NCI-H1092 (cell line): ENCODE measurements at places on chromosomes 3 and 15.

DNA sequence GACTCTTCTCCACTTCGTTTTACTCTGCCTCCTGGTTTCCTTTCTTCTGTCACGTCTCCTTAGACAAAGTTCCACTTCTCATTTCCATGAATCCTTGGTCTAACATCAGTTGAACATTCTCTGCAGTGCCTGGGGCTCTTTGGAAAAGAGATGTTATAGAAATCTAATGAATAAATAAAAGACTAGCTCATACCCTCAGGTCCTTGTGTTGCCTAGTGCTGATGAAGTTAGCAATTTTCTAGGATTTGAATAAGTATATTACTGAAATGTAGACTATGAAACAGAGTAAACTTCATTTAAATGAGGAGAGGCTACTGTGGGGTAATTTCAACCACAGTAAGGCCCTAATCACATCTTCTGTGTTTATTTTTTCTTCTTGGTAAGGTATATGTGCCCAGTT, 146.9 kb upstream of the CADPS start:
- DNase-seq = no peak

GRCh38 chr15:94253742-94254141, 22.4 kb downstream of the MCTP2 start:
- DNase-seq = no peak

GRCh38 chr3:38853011-38853410, 37.0 kb upstream of the SCN10A start:
- no peak for DNase-seq

GRCh38 chr15:64622410-64623260, 152.8 kb downstream of the RBPMS2 start:
- DNase-seq = no peak

- DNase-seq = no peak
Observed at GRCh38 chr3:164620423-164620822, 457.9 kb downstream of the SI start.

DNA sequence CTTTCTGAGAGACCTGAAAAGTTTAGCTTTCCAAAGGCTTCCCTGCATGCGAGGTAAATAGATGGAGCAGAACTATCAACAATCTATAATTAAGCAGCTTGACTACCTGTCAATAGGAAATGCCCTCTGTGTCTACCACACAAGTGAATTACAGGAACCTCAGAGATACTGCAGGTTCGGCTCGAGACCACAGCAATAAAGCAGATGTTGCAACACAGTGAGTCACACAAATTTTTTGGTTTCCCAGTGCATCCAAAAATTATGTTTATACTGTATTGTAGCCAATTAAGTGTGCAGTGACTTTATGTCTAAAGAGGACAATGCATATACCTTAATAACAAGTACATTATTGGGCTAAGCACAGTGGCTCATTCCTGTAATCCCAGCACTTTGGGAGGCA, 252.0 kb downstream of the UBE2E2 start:
- no peak for DNase-seq

DNA sequence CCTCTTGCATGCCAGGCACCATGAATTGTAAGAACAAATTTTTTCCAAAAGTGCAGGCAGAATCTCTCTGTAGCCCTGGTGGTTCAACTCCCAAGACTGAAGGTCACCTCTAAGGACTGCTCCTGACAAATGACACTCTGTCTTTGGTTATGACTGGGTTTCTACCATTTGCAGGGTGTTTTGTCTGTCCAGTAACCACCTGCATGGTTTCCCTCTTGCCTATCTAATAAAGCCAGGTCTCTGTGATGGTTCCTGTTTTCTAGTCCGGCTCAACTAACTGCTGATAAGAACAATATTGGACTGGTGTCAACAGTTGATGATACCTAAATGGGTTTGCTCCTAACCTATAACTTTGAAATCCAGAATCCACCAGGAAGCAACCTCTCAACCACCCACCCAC, 43.7 kb downstream of the ATP8B4 start:
- DNase-seq = no peak

GRCh38 chr15:49492830-49493229, 69.8 kb downstream of the FGF7 start:
- no peak for DNase-seq

DNA sequence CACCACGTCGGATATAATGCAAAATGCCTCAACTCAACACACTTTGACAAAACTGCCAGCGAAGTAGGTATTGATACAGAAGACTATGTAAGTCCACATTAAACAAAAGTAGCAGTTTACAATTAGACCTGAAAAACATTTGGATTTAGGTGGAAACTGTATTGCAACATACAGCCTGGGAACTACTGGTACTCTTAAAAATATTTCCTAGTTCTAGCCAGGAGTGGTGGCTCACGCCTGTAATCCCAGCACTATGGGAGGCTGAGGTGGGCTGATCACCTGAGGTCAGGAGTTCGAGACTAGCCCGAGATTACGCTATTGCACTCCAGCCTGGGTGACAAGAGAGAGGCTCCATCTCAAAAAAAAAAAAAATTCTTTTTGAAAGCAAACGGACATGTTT, 246.2 kb downstream of the ZBTB20 start:
- no peak for DNase-seq

GRCh38 chr3:190577225-190577624, 63.3 kb downstream of the IL1RAP start:
- no peak for DNase-seq

DNA sequence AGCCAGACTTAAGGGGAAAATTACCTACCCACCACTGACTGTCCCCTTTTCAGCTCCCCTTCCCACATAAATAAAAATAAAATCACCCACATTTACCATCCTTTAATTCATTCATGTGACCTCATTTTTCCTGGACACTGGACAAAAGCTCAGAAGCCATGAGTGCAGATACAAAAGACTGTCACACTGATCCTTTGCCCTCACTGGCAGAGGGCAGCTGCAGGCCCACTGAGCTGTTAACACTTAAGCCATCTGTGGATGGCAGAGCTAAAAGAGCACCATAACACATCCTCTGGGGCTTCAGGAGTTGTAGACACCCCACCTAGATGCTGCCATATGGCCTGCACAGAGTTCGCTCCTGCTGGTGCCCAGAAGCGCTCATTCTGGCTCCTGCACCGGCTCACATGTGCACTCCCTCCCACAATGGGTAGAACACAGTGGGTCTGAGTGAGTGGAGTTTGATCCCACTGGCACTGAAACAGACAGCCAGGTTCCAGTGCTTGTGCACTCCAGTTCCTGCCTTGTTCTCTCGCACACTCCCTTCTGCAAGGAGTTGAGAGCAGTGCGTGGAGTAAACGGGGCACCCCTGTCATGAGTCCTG, 38.8 kb downstream of the EDC3 start:
- no peak for DNase-seq

- DNase-seq = no peak
Observed at GRCh38 chr3:5277612-5278236, 90.2 kb downstream of the EDEM1 start.

- no peak for DNase-seq
Observed at GRCh38 chr3:185270956-185271332, 17.1 kb upstream of the EHHADH start.

GRCh38 chr3:50169232-50169832, 14.2 kb downstream of the SEMA3F start:
- no peak for DNase-seq

DNA sequence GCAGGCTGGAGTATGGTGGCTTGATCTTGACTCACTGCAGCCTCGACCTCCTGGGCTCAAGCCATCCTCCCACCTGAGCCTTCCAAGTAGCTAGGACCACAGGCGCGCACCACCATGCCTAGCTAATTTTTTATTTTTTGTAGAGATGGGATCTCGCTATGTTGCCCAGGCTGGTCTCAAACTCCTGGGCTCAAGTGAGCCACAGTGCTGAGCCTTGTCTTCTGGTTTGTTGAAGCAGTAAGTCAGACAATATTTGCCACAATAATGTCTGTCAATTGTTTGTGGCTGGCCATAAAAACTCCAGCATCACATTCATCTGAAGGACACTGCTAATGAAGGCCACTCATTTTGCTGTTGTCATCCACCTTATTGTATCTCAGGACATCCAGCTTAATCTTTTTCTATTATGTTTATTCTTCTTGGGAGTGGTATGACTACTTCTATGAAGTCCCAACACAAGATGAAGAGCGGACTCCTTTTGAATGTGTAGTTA, 185.9 kb downstream of the FNDC3B start:
- DNase-seq = no peak

GRCh38 chr15:68371160-68371559, 60.8 kb downstream of the ITGA11 start:
- DNase-seq = no peak

GRCh38 chr15:40081691-40082194, 26.9 kb downstream of the BMF start:
- DNase-seq = no peak

DNA sequence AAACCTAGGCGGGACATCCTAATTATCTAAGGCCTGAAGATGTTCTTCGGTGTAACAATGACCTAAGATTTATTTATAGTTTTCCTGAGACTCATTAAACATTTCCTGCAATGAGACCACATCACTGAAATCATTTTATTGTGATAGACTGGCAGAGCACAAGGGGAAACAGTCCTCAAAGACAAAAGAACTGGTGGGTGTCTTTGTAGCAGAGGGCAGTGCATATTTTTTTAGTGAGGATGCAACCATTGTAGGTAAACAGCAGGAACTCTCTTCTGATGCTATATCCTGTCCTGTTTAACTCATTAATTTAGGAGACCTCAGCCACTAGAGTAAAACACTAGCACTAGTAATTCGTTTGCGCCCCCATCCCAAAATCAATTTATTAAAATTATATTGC, 100.0 kb downstream of the MAGI1 start:
- DNase-seq = no peak

GRCh38 chr3:53763353-53763752, 82.9 kb downstream of the CHDH start:
- DNase-seq = no peak

GRCh38 chr15:77654975-77655374, 22.3 kb upstream of the LINGO1 start:
- DNase-seq = no peak

DNA sequence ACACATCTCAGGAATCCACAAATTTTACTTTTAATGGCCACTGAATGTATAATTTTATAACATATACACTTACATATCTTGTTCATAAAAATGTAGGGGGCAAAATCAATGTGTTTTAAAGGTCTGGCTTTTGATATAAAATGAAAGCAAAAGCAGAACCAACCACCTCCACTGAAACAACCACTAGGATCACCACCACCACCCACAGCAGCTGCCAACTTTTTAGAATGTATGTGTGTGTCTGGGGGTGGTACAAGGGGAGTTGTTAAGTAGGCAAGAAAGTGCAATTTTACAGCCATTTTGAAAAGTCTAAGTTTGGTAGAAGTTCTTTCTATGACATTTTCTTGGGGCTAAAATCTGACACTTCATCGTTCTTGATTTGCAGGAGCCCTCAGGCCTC, 44.0 kb downstream of the OTOL1 start:
- DNase-seq = no peak

- no peak for DNase-seq
Observed at GRCh38 chr3:151402349-151402748, 17.8 kb upstream of the P2RY12 start.

- no peak for DNase-seq
Observed at GRCh38 chr3:122435950-122436349, 20.1 kb upstream of the WDR5B start.

DNA sequence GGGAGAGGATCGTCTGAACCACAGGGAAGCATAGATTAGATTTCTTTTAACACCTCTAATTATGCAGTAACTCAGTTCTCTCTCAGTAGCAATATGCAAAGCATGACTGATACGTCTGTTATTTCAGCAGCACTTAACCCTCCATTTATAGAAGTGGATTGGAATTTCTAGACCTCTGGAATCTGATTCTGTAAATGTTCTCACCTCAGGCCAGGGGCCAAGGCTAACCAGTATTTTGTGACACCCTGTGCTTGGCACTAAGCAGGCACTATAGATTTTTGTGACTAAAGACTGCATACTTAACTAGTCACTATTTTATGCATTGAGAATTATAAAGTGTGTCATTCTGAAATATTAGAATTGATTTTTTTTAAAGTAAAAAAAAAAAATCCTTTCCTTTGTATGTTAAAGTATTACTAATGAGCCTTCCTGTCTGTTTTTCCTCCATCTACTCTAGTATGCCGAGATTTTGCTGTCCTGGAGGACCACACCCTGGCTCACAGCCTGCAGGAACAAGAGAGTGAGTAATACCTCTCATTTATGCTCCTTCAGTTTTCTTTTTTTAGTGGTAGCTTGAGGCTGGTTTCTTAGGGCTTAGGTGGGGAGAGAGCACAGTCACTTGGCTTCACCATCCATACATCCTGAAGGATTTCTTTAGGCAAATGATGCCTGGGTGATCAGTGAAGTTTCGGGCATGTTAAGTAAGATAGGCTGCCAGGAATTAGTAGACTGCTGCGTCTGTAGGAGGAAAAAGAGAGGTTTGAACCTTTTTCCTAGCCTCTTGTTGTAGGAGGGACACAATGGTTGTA, 26.5 kb upstream of the UTS2B start:
- DNase-seq = no peak

DNA sequence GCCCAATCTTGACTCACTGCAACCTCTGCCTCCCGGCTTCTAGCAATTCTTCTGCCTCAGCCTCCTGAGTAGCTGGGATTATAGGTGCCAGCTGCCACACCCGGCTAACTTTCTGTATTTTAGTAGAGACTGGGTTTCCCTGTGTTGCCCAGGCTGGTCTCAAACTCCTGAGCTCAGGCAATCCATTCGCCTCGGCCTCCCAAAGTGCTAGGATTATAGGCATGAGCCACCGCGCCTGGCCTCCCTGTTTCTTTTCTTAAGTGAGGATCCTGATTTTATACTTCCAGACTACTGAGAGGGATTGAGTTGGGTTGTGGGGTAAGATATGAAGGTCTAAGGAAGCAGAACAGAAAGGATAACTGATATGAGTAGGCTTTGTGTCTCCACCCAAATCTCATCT, 106.8 kb downstream of the CNTN3 start:
- no peak for DNase-seq

- DNase-seq = no peak
Observed at GRCh38 chr15:81280696-81281455, 43.1 kb downstream of the STARD5 start.

DNA sequence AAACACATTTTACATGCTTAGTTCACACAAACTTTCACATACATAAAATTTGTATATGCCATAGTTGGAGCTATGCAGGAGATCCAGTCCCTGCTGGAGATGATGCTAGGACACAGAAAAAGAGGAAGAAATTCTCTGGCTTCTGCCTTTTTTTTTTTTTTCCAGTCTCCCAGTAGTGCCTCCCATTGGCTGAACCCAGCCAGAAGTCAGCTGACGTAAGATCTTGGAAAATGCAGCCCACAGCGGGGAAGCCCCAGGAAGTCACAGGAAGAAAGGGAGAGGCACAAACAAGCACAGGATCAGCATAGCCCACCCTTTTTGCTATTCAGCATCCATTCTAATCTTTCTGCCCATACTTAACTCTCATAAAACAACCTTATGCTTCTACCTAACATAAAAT, 38.5 kb downstream of the SCN11A start:
- no peak for DNase-seq

GRCh38 chr15:67543348-67543718, 830 bp downstream of the MAP2K5 start:
- DNase-seq = no peak
